Camera-type eye (tissue), 1 donor: ENCODE measurements at places on chromosomes 3 and 15. TPM values are rescaled to one million over a fixed set of nuclear protein-coding genes. Genes with fewer than 3 reads are reported as not detected.

The ISLR gene
- total RNA-seq = 61.2 TPM

The DAZL gene
- total RNA-seq = not detected

The TIMP4 gene
- total RNA-seq = 3.1 TPM

The HRH1 gene
- 7.6 TPM for total RNA-seq

The MNS1 gene
- 7.8 TPM for total RNA-seq

The GHSR gene
- total RNA-seq = not detected

The HSPBAP1 gene
- total RNA-seq = 12.5 TPM

The NAALADL2 gene
- 43.9 TPM for total RNA-seq

The CCDC54 gene
- total RNA-seq = not detected

The GOLGA8J gene
- 0.33 TPM for total RNA-seq

The EFCC1 gene
- total RNA-seq = 1.1 TPM
